ENCODE measurements at places on chromosomes 7 and 10.

DNA sequence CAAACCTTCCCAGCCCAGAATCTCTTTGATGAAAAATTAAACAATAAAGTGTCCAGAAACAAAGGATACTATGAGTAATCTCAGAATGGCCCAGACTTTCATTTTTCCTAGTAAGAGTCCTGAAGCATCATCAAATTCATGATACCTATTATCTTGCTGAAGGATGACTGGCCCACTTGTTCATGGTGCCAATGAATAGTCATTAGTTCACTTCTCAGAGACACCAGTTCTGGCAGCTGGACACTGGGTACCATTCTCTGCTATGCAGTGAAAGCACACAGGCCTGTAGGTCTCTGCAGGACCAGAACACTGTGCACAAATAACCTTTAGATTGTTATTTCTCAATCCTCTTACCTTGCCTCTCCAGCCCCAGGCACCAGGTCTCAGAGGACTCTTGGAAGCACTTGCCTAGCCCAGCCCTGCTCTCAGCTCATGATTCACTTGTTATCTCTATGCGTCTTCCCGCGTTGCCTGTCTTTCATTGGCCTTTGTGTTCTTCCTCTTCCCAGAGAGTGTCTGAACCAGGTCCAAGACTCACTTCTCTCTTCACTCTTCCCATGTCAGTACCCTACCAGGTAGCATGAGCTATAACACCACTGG lies 98.1 kb upstream of the AGBL3 start:
- DNase-seq, result no peak

GRCh38 chr7:140769852-140770251 lies 73.3 kb downstream of the NDUFB2 start:
- DNase-seq, result no peak

DNA sequence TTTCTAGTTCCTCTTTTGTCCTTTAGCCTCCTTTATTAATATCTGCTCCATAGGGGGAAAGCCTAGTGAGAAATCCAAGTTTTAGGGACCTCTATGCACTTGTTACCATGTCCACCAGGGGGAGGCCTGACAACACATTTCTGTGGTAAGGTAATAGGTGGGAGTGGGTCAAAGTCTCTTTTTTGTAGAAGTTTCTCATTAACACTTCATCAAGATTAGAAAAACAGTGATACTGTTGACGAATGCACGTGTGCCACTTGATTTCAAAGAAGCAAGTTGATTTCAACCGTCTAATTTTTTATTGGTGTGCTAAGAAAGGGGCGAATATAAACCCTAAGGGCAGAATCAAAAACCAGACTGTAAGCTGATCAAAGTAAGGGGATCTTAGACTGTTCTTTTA lies 30.6 kb downstream of the CISD1 start:
- no peak for DNase-seq

GRCh38 chr7:143280160-143280559 lies 4.6 kb upstream of the TMEM139 start:
- no peak for DNase-seq

- DNase-seq, result no peak
Measured at GRCh38 chr7:12706900-12707536, 19.6 kb downstream of the ARL4A start.

DNA sequence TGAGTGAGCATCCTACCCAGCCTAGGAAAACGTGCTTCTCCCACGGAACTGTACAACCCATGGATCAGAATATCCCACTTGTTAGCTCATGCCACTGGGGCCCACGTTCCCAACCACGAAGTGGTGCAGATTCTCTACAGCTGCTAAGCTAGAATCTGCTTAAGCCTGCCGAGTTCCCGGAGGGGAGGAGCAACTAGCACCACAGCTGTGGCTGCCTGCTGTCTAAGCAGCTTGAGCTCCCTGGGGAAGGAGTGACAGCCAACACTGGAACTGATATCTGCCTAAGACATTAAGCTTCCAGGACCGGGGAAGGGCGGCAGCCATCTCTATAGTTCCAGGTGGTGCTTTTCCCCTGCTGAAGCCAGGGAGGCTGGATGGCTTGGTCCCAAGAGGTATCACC lies 334.7 kb upstream of the CHRM2 start:
- DNase-seq, result no peak

GRCh38 chr7:107220356-107220755 lies 51.6 kb downstream of the HBP1 start:
- no peak for DNase-seq

DNA sequence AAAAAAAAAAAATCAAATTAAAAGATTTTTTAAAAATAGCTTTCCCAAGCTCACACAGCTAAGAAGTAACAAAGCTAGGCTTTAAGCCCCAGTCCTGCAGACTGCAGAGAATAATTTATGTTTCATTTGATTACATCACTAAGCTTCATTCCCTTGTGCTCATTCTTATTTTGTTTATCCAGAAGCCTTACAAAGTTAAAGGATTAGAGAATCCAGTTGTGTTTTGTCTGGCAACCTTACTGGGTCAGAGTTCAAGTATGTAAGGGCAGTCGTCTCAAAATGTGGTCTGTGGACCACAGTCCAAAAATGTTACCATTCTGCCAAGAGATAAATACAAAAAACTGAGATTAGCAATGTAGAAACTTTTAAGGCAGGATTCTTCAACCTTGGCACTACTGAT lies 32.1 kb upstream of the EZH2 start:
- no peak for DNase-seq

DNA sequence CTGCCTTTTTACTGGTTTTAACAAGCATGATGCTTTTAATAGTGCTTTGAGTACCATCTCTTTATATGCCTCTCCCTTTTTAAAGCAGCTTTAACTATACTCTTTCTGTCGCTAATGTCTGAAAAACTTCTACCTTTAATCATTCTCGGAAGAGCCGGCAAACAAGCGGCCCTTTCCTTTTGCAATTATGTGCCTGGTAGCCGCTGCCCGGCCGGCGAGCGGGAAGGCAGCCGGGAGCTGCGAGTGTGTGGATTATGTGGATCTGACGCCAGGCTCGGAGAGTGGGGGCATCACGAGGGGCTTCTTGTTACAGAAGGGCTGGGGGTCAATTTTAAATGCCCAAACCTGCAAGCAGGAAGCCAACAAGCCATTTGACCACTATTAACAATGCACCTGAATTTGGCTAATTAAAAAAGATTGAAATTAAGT lies 120.9 kb downstream of the BUB3 start:
- no peak for DNase-seq

- DNase-seq, result peak; percentile 5
Measured at GRCh38 chr10:56823849-56824248, 462.8 kb upstream of the ZWINT start.

DNA sequence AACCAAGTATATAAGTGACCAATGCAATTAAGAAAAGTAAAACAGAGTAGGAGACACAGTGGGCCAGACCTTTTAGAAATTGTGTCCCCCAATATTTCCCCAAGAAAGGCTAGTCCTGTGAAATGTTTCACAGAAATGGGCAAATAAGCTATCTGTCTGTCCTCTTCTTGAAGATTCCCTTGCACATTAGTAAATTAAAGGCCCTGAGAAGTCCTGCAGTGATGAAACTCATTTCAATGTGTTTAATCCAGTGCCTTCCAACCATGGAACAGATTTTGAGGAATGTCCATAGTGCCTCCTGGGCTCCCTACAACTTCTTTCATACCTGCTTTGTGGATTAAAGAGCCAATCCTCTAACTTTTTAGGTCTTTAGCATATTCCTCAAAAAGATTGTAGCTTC lies 11.2 kb upstream of the EEPD1 start:
- no peak for DNase-seq

- DNase-seq, result peak; percentile 11
Measured at GRCh38 chr7:36129048-36129534, 24.0 kb upstream of the EEPD1 start.

- no peak for DNase-seq
Measured at GRCh38 chr7:54336800-54337199, 205.4 kb upstream of the VSTM2A start.

GRCh38 chr10:99484626-99485581 lies 47.8 kb upstream of the NKX2-3 start:
- DNase-seq, result no peak

- DNase-seq, result no peak
Measured at GRCh38 chr7:157693071-157693520, 356.3 kb downstream of the DNAJB6 start.

DNA sequence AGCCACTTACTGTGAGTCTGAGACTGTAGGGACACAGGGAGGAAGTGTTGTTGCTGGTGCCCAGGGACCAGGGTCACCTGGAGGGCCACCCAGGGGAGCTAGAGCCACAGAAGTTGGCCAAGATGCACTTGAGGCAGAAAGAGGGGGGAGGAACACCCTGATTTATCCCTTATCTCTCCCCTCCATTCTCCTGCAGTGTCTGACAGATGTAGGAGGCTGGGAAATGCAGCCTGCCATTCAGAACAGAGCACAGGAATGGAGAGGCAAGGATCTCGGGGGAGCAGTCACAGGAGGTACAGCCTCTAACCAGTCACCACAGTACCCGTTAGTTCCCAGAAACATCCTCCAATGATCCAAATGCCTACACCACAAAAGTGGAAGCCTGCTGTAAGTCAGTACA lies 118.4 kb upstream of the SLC26A5 start:
- DNase-seq, result no peak

GRCh38 chr10:69703256-69703655 lies 73.2 kb downstream of the FAM241B start:
- no peak for DNase-seq

DNA sequence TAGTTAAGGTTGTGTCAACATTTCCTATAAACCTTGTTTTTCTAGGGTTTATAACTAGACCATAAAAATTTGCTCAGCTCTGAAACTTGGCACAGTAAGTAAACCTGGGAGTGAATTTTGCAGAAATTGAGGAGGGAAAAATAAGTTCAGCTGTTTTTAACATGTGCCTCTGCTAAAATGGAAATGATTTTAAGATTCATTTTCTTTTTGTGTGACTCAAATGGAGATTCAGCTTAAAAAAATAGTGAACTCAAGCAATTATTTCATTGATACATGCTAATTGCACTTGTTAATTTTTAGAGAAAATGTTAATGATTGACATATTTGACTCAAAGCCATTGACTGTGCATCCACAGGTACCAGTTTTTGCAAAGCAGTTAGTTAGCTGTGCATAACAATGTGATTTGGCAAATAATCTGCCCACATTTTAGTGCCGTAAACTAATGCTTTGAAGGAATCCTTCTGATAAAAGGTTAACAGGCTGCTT lies 68.5 kb upstream of the ZNF438 start:
- no peak for DNase-seq

DNA sequence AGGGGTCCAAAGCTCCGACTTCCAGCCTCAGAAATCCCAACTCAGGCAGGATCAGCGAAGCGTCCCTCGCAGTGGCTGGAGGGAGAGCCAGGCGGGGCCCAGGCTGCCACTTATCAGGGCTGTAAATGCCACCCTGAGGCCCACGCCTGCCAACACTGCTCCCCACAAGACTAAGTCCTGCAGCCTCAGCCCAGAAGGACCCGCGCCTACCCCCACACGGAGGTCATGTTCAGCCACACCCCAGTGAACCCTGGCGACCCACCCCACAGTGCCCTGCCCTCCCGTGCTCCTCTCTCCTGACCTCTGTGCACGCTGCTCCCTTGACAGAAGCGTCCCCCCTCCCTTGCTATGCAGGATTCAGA lies 3.2 kb downstream of the PSMG3 start:
- no peak for DNase-seq

DNA sequence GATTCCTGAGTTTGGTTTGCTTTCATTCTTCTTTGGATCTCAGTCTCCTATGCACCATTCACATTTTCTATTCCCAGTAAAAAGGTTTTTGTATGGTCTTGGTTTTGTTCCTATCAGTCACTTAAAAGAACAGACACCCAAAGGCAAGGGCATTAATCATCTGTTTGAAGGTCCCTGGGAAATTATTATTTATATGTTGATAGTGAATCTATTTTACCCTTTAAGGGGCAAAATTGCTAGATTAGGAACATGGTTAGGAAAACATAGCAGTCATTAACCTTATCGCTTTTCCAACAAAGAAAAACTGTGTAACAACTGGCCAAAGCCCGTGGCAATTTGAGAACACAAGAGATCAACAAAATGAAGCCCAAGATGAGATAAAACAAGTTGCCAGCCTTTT lies 1146.6 kb upstream of the C7orf33 start:
- DNase-seq, result no peak

DNA sequence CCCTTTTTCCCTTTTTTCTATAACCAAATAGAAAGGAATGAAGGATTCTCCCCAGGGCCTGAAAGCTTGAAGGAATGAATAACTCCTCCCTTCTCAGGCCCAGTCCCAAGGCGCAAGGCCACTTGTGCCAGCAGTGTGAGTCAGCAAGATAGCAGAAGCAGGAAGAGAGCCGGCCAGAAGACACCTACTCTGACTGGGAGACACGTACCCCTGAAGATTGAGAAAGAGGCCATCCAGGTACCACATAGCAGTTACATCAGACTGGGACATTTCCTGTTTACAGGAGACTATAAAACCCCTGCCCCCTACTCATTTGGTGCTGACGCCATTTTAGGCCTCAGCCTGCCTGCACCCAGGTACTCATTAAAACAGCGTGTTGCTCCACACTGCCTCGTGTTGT lies 65.5 kb downstream of the LRRC17 start:
- DNase-seq, result no peak

DNA sequence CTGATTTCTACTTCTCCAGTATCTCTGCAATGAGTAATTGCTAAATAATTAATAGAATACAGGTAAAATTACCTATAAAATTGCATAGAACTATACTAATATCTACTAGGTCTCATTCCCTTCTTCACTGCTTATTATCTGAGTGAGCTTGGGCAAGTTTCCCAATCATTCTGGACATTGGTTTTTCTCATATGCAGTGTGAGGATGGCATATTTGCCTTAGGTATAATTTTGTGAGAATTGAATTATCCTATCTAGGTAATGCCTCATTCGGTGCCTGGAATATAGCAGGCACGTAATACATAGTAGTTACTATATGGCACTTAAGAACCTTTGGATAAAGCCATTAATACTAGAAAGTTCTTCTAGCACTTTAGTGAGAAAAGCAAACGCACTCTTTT lies 434.7 kb downstream of the GATA3 start:
- DNase-seq, result no peak

DNA sequence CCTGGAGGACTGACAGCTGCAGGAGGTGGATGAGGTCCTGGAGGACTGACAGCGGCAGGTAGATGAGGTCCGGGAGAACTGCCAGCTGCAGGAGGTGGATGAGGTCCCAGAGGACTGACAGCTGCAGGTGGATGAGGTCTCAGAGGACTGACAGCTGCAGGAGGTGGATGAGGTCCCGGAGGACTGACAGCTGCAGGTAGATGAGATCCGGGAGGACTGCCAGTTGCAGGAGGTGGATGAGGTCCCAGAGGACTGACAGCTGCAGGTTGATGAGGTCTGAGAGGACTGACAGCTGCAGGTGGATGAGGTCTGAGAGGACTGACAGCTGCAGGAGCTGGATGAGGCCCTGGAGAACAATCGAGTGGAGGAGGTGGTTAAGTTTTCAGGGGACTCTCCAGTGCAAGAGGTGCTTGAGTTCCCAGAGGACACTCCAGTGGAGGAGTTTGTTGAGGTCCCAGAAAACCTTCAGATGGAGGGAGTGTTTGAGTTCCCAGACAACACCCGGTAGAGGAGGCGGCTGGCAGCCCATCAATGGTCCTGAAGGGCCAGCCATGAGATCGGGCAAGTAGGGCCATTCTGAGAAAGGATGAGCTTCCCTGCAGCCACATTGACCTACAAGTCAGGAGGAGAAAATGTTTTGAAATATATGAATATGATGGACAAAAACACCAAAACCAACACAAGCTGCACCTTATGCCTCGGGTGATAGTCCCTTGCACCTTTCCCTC lies 4.7 kb upstream of the EIF5AL1 start:
- no peak for DNase-seq

- no peak for DNase-seq
Measured at GRCh38 chr7:139471740-139472353, 11.6 kb downstream of the KLRG2 start.
